NB4 (cell line): ENCODE measurements at places on chromosomes 5 and 9.

- DNase-seq, result peak; percentile 86
Observed at GRCh38 chr5:158953929-158954534, 145.7 kb downstream of the EBF1 start.

GRCh38 chr9:18935541-18935940, 97.5 kb downstream of the SAXO1 start:
- no peak for DNase-seq

- DNase-seq, result no peak
Observed at GRCh38 chr5:79516986-79517385, 3.1 kb upstream of the HOMER1 start.

DNA sequence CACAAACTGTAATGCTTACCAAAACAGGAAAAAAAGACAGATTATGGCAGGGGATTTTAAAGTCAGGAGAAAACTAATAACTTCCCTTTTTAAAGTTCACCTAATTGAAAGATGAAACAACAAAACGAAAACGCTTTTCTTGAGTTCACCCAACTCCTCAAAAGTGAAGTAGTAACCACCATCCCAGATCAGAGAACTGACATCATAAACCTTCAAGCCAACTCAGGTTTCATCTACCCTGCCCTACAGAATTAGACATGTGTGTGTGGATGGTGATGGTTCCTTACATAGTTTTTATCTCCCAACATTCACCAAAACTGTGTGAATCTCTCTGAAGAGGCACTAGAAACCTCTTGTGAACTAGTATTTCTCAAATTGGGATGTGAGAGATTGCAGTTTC, 195.2 kb upstream of the PTGER4 start:
- DNase-seq, result peak; percentile 60

DNA sequence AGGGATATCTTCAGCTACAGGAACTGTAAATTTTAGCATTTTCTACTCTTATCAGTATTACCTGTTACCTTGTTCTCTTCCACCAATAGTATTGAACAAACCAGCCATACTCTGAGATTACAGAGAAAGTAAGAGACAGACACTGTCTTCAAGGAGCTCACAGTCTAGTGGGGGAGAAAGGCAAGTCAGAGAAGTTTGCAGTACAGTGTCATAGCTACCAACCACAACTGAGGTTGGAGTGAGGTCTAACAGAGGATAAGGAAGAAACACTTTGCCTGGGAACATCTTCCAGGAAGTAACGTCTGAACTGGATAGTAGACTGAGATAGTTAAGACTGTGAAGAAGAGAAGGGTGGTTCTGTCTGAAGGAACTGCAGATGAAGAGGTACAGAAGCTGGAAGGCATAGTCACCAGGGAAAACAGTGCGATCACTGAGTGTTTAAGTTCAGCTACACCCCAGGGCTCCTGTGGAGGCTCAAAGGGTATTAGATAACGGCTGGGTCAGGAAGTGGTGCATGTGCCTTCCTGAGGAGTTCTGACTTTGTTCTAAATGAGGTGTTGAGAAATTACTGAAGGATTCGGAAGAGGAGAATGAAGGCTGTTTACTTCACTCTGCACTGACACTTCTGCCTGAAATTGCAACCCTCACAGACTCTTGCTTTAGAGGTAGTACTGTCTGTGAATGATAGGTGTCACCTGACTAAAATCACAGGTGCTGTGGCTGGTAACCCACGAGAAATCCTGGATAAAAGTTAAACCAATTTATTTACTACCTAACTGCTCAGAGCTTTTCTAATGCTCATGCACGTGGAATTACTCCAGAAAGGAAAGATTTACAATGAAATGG, 841.6 kb downstream of the MAT2B start:
- peak; percentile 6 for DNase-seq

DNA sequence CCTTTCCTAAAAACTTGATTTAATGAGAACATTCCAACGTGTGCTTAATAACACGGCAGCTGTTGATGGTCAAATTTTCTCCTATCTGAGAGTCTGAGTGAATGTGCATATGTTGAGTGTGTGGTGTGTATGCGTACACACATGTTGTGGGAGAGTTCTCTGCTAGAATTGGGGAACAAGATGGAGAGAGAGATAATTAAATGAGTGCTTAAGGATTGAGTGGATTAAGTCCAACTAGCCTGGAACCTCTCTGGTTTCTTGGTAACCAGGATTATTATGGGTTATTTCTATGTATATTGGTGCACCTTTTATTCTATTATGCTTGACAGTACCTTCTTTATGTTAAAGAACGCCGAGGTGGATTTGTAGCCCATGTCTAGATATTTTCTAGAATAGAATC, 36.4 kb upstream of the TNFAIP8 start:
- DNase-seq, result peak; percentile 26

GRCh38 chr5:180103487-180104167, 32.1 kb upstream of the RNF130 start:
- no peak for DNase-seq

- DNase-seq, result no peak
Observed at GRCh38 chr5:61053937-61054336, 108.3 kb downstream of the SMIM15 start.

DNA sequence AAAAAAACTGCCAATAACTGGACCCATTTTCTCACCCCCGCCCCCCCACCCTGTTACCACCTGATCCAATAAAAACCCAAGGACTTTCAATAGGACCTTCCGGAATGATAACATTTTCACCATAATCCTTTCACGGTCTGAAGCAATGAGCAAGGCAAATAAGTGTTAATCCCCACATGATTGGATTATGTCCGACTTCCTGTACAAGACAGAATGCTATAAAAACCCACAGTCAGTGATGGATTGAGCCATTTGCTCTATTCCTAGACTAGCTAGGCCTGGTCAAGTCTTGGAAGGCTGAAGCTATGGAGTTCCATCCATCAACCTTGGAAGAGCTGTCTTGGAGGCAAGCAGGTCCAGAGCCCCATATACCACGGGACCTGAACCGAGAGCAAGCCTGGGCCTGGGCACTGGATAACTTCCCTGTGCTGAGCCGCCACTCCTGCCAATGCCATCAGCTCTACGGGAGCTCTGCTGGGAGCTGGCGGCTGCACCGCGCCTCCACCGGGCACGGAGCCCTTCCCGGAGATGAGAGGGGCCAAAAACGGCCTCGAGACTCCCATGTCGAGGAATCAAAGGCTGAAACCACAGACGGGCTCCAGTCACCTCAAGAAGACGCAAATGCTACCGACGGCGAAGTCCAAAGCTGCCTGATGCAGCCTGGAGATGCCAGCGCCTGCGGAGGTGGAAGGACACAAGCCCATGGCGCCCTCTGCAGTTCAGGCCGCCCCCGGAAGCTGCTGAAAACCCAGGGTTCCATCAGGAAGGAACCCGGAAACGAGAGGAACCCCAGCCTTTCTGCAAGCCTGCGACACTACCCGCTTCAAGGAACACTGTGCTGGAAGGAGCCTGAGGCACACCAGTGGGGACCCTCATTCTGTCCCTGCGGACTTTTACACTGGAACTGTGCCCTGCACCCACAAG, 69.2 kb downstream of the ANXA2R start:
- DNase-seq, result peak; percentile 32

- peak; percentile 68 for DNase-seq
Observed at GRCh38 chr9:109012009-109012875, 1.1 kb downstream of the CTNNAL1 start.

DNA sequence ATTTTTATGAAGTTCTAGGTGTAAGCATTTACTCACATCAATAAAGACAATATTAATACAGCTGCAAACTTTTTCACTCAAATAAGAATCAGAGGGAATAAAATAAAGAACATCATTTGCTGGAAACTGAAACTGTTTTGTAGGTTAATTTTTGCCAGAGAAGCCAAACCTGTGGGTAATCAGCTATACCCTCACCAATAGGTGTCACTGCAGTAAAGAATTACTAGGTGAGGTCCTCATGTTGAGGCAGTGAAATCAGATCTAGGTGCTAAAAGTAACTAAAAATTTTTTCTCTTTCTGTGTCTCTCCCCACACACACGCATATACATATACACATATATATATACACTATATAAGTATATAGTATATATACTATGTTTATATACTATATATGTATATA, 1016.3 kb upstream of the SEMA6A start:
- DNase-seq, result peak; percentile 22

GRCh38 chr9:70753311-70753710, 338.9 kb upstream of the KLF9 start:
- DNase-seq, result no peak

- no peak for DNase-seq
Observed at GRCh38 chr5:132444061-132444460, 46.5 kb downstream of the IRF1 start.

GRCh38 chr5:30871196-30871595, 322.3 kb upstream of the CDH6 start:
- DNase-seq, result no peak

- no peak for DNase-seq
Observed at GRCh38 chr5:65508978-65509377, 27.3 kb upstream of the ADAMTS6 start.

- DNase-seq, result no peak
Observed at GRCh38 chr5:62473209-62473608, 60.6 kb downstream of the IPO11 start.

- no peak for DNase-seq
Observed at GRCh38 chr5:99814321-99815063, 720.7 kb upstream of the FAM174A start.

GRCh38 chr9:15936306-15936921, 383.6 kb downstream of the CCDC171 start:
- DNase-seq, result no peak

DNA sequence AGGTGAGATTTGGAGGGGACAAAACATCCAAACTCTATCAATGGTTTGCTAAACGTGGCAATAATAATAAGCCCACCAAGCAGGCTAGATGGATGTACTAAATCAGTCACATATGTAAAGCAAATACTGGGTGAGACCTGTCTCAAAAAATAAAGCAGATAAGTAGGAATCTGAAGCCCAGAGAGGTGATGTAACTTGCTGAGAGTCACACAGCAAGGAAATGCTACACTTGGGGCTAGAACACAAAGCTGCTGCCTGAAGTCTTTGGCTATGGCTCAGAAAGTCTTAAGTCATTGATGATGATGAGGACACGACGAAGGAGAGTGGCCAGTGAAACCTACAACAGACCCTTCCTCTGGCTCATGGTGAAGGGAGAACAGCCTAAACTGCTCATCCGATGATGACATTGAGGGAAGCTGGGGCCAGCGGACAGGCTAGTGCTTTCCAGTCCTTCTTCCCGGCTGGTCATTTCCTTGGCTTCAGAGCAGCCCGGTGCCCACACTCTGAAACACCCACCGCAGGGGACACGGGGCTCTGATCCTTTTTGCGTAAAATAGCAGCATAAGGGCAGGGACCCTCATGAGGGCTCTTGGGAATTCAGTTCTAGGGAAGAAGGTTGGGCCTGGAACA, 14.1 kb downstream of the DUSP1 start:
- no peak for DNase-seq

DNA sequence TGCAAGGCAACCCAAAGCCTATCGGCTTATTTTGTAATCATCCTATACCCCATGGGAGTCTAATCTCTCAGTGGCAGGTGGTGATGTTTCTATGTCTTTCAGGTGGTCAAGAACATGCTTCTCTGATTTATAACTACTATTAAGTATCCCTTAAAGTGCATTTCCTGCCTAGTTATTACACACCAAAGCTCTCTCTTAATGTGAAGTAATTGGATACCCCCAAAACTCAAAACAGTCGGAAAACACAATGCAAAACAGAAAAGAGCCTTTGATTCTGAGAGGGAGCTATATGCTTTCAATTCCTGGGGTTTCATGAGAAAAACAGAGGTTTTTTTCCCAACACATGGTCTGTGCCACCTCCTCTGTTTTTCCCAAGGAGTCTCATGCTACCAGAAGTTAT, 416.4 kb downstream of the CSNK1G3 start:
- no peak for DNase-seq

DNA sequence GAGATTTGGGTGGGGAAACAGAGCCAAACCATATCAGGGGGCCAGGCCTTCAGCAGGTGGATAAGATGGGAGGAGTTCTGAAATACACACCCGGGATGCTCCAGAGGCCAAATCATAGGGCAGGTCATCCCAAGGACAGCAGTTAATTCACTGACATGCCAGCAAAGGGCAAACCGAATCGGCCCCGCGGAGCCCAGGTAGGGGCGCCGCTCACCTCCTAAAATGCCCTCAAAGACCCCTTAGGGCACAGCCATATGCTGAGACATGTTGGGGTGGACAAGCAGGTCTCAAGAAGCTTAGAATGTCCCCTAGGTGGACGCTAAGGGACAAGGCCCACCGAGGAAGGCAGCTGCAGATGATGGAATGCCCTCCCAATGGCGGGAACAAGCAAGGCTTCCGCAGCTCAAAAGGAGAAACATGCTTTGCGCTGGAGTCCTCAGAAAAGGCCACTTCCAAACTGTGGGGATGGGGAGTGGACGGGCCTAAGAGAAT, 144.9 kb downstream of the ERCC6L2 start:
- no peak for DNase-seq
